Fibroblast of skin of back (primary cell): ENCODE measurements at places on chromosomes 3 and 15.

DNA sequence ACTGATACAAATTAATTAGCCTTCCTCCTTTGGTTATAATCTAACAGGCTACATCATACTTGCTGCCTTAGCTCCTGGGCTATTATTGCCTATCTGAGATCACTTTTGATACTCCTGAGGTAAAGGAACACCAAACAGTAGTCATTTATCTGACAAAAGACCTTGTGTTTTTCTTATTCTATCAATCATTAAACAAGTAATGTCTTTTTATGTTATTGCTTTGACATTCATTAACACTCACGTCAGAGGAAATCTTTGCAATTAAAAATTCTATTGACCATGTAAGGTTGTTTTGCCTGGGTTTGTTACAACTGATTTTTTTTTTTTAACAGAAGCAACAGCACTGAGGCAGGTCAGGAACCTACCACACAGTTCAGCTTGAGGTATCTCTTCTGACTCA, 366.3 kb downstream of the MECOM start:
- no peak for DNase-seq

DNA sequence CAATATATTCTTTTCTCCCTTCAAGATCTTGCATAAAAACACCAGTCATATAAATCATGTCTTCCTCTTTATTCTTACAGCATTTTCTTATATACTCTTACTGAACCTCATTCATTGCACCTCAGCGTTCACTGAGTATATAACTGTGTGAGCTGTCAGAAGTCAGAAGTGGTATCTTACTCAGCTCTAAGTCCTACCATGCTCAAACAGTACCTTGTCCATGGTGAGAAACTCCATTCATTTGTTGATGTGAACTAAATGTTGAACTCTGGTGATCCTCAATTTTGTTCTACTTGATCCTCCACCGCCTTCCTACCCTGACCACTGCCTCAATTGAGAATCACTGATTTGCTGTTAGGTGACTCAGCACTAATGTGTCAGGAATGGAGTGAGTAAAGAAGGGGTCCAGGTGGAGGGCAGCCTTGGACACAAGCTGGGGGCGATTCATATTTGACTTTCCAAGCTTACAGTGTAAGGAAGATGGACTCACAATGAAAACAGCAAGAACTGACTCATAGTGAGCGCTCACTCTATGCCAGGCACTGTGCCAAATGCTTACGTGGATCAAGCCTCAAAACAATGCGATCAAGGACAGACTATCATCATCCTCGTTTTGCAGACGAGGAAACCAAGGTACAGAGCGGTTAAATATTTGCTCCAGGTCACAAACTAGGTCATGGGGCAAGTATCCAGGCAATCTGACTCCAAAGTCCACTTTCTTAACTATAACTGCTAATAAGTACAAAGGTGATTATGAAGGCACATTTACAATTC, 13.5 kb upstream of the ZFYVE19 start:
- DNase-seq = peak; percentile 89

DNA sequence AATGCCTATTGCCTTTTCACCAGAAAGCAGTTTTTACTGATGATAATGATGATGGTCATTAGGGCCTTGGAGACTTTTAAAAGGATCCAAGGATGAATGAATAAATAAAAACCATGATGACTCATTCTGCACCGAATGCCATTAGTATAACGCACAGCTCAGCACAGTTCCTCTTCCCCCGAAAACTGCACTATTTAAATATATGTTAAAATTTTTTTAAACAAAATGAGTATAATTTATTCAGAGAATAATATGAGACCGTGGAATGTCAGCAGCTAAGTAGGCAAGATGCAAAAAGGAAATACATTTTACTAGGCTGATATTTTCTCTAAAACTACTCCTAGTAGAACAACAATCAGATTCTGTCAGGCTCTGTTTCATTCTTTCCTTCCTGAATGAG, 83.4 kb upstream of the NANOGP8 start:
- peak; percentile 83 for DNase-seq

DNA sequence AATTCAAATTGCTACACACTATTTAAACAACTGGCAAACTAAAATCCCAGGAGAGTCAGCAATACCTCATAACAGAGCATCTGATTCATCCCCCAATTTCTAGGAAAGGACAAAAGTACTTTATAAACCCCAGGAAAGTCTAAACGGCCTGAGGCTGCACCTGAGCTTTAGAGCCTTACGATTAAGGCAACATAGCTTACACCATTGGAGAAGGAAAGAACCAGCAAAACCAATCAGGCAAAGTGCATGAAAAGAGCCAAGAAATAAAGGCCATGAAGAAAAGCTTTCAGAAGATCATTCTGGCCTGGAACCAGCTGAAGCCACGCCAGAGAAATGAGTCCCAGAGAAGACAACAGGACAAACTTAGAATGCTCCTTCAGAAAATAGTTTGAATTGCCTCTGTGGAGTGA, 48.1 kb downstream of the PTPN9 start:
- no peak for DNase-seq

DNA sequence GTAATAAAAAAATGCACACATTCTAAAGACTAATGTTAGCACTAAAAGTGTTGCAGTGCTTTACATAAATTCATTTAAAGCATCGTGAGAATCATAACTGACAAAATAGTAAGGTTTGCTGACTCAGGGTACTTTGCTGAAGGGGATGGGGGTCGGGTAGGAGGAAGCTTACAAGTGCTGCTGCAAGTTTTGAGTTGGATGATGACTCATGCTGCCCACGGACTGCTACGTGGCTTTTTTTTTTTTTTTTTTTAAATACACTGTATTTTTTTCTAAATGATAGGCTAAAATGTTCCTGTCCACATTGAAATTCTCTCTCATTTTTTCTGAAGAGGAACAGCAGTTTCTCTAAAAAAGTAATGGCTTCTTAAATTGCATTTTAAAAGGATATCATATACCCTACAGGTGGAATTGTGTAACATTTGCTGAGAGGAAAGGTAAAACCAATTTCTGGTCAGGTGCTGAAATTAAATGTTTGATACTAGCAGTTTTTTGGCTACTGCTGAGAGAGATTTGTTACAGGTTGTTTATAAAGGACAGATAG, 2.2 kb downstream of the MAPK6 start:
- peak; percentile 92 for DNase-seq

DNA sequence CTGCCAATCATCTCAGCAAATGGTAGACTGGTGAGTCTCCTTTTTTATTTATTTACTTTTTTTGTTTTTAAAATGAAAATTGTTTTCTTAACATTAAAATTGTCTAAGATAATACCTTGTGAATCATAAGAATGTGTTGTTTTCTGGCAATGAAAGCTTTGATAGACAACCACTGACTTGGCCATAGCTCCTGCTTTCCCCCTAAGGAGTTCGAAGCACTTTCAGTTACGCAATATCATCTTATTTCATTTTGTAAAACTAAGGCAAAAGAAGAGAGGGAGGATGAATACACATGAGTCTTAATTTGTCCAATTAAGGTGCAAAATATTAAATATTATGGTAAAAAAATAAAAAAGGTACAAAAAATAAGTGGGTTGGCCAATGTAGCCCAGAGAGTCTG, 74.8 kb upstream of the PLCL2 start:
- no peak for DNase-seq

GRCh38 chr15:81889485-81889881, 156.3 kb downstream of the MEX3B start:
- peak; percentile 59 for DNase-seq

- DNase-seq = no peak
Measured at GRCh38 chr3:114569186-114569585, 275.4 kb downstream of the TIGIT start.

DNA sequence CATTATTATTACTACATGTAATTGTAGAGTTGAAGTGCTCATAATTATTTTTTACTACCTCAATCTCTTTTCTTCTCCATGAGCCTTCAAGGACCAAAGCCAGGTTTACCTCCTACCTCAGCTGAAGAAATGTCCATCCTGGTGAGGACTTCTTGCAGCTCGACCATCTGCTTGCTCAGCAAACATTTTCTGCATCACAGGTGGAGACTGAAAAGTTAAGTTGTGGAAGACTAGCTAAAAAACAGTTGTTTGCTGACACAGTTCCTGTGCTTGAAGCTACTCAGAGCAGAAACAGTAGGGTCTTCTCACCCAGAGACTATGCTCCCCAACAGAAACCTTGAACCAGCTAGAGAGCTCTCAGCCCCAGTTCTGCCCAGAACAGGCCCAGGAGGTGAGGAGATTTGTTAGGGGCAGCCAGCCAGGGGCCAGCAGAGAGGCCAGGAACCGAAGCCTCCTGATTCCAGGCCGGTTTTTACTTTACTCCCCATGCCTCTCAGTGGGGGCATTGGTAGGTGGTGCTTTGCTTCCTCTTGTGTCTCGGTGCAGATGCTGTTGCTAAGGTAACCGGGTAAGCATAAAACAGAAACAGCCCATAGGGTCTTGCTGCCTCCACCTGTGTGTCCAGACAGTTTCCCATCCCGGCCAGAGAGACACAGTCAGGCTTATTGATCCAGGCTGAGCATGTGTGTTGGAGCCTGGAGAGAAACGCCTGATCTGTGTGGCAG, 54.9 kb downstream of the CCNL1 start:
- no peak for DNase-seq

- peak; percentile 8 for DNase-seq
Measured at GRCh38 chr15:51425517-51426040, 84.1 kb downstream of the GLDN start.

DNA sequence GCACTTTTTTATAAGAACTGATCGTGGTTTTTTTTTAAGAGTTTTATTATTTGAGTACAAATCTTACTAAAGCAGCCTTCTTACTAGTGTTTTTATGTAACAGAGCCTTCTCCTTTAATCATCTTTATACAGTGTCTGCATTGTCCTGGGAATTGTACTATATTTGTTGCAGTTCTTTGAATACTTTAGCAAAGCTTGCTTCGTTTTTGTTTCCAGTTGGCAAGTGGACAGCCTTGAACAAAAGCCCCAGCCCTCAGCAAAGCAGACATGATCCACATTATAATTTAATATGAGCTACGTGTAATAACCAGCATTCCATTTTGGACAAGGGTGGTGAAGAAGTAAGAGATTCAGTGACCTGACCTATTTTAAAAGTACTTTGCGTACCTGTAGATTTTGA, 112.2 kb upstream of the FLNB start:
- DNase-seq = no peak

GRCh38 chr3:8563597-8563996, 62.0 kb downstream of the LMCD1 start:
- DNase-seq = no peak

DNA sequence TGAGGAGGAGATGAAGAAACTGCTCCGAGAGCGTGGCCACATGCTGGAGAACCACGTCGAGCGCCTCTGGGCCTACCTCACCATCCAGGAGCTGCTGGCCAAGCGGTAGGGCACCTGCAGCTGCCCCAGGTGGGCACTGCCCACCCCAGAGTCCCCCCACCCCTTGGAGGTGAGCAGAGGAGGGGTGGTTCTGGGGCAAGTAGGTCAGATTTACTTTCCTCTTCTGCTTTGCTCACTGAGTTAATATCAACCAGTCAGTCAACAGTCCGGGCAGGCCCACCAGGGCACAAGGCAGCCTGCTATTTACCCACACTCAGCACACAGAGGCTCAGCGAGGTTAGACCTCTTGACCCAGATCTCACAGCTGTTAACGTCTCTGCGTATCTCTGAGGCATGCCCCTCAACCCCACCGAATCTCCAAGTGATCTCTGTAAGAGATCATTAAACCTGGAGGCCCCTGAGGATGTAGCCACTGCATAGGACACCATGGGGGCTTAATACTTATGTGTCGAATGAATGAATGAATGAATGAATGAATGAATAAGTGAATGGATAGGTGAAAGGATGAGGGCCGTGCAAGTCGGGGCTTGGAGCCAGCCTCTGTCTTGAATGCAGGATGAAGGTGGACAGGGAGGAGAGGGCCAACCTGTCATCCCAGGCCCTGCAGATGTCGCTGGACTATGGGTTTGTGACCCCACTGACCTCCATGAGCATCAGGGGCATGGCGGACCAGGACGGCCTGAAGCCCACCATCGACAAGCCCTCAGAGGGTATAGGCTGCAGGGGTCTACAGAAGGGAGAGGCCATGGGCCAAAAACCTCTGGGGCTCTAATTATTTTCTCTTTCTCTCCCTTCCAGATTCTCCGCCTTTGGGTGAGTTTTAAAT, 8.0 kb upstream of the ITIH3 start:
- no peak for DNase-seq

- DNase-seq = no peak
Measured at GRCh38 chr15:61830536-61831330, 229.5 kb downstream of the VPS13C start.

DNA sequence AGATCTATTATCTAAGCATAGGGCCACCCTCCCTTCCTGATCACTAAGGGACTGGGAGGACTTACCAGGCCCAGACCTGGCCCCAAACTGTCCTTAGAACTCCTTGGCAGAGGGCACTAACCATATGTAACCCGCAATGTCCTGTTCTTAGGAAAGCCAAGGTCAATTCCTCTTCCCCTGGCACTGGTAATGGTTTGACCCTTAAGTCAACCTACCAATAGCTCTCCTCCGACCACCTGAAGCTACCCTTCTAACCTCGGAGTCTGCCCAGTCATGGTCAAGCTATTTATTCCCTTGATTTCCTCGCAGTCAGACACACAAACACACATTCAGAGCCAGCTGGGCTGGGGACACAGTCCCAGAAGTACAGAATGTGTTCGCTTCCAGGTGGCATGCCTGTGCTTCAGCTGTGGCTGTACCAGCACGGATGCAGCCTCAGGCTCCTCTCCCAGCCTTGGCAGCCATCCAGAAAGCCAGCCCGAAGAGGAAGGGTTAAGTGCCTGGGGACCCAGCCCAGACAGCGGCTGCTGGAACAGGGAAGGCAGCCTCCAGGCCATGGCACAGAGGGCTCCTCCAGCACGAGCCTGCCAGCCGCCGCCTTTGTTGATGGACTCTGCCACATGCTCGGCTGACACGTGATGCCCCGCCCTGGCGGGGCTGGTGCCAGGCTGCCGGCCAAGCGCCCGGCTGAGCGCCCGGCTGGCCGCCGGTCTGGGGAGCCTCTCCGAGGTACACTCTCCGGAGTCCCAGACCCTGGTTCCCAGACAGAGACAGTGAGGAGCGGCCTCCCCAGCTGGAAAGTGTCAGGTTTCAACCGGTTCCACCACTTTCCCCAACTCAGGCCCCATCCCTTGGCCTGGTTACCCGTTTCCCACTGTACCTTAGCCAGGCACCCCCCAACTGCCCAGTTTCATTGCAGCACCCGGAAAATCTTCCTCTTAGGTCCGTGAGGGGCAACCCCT, 5.5 kb downstream of the BMF start:
- DNase-seq = peak; percentile 71

DNA sequence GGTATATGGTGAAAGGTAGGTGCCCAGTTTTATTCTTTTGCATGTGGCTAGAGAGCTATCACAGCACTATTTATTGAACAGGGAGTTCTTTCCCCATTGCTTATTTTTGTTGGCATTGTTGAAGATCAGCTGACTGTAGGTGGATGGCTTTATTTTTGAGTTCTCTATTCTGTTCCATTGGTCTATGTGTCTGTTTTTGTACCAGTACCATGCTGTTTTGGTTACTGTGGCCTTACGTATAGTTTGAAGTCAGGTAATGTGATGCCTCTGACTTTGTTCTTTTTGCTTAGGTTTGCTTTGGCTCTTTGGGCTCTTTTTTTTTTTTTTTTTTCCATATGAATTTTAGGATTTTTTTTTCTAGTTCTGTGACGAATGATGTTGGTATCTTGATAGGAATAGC, 139.2 kb upstream of the CTNNB1 start:
- DNase-seq = no peak

- DNase-seq = no peak
Measured at GRCh38 chr15:101526021-101526420, 36.5 kb upstream of the PCSK6 start.

- DNase-seq = no peak
Measured at GRCh38 chr3:45992133-45992729, 3.4 kb downstream of the FYCO1 start.
